ENCODE measurements at places on chromosomes 7 and 10.

DNA sequence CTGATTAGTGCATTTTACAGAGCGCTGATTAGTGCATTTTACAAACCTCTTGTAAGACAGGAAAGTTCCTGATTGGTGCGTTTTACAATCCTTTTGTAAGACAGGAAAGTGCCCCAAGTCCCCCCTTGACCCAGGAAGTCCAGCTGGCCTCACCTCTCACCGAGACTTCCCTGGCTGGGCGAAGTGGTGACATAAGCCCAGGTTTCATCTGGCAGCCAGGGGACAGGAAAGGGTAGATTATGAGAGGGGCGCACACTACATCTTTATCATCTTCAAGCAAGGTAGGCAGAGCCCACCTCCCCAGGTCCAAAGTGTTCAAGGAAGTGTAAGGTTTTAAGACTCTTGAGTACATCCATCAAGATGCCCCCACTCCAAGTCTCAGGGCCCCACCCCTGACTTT, 5.5 kb upstream of the GDF10 start:
- DNase-seq = no peak

- no peak for DNase-seq
These were observed 86.2 kb upstream of the DDC start for GRCh38 chr7:50651271-50651989.

DNA sequence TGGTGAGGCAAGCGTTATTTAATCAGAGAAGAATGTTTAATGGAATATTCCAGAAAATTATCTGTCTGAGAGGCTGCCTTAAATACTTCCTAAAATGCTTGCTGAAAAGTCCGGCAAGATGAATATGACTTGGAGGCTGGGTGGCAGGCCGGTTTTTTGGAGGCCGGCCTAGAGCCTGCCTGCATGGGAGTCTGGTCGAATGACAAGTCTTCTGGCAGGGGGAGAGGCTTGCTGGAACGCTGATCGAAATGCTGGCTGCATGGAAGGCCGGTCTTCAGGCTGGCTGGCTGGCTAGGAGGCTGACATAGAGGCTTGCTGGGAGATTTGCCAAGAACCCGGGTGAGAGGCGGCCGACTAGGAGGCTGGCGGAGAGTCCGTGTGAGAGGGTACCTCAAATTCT, 135.7 kb downstream of the OR13A1 start:
- no peak for DNase-seq

GRCh38 chr7:20514364-20514763, 101.1 kb upstream of the ABCB5 start:
- no peak for DNase-seq
